Natural killer cell treated with Interleukin-12 subunit alpha and Interleukin-12 subunit beta and Interleukin-15 and Interleukin-18, amount 100 ng/mL, for 72 hours (primary cell): ENCODE measurements at places on chromosomes 16 and 17. TPM values are rescaled to one million over a fixed set of nuclear protein-coding genes. Genes with fewer than 3 reads are reported as not detected.

DNA sequence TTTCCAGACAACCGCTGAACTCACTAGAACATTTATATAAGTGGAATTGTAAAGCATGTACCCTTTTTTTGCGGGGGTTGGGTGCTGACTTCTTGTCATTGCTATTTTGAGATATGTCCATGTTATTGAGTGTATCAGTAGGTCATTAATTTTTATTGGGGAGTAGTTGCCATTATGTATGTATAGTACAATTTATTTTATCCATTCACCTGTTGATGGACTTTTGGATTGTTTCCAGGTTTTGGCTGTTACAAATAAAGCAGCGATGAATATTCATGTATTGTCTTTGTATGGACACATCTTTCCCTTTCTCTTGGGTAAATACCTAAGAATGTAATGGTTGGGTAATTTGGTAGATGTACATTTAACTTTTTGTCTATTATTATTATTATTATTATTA is 12.7 kb downstream of the NFATC3 start:
- DNase-seq: no peak
- no peak overlapping the region for H3K27ac ChIP-seq
- peaks cover 49% of the 10 kb centered on the region for H3K4me1 ChIP-seq
- H3K27me3 ChIP-seq: no peaks in the 10 kb centered on the region

DNA sequence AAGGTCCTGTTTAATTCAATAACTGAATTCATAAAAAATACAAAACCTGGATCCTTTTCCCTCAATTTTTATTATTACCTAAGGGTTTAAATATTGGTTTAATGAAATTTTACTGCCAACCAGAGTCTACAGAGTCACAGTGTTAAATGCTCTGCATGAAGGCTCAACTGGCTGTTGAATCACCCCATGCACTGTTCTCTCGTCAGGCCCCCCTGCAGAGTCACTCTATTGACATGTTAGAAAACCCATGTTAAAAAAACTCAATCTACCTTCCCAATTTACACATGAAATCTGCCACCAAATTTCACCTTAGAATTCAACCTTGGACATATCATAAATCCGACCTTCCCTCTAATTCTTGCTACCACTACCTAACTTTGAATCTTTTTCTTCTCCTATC is 43.3 kb upstream of the ULK2 start:
- no peaks in the 10 kb centered on the region for H3K4me1 ChIP-seq
- peaks cover 22% of the 10 kb centered on the region for H3K36me3 ChIP-seq
- no peak for DNase-seq
- no peaks in the 10 kb centered on the region for H3K27me3 ChIP-seq
- H3K4me3 ChIP-seq: no peak overlapping the region
- H3K27ac ChIP-seq: no peak overlapping the region

- DNase-seq: no peak
- H3K27ac ChIP-seq: peak overlapping the region; percentile 70
- H3K4me3 ChIP-seq: no peak overlapping the region
- H3K4me1 ChIP-seq: peaks cover 25% of the 10 kb centered on the region
- H3K36me3 ChIP-seq: peaks cover 10% of the 10 kb centered on the region
These were observed 23.7 kb upstream of the CYLD start for GRCh38 chr16:50718061-50718760.

DNA sequence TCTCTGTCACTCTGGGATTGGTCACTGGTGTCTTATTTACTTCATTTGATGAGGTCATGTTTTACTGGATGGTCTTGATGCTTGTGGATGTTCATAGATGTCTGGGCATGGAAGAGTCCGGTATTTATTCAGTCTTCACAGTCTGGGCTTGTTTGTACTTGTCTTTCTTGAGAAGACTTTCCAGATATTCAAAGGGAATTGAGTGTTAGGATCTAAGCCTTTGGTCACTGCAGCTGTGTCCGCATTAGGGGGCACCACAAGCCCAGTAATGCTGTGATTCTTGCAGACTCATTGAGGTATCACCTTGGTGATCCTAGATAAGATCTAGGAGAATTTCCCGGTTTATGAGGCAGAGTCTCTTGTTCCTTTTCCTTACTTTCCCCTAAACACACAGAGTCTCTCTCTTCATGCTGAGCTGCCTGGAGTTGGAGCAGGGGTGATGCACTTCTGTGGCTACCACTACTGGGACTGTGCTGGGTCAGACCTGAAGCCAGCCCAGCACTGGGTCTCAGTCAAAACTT is 214.7 kb downstream of the SPECC1 start:
- peak overlapping the region; percentile 6 for H3K27ac ChIP-seq
- no peak for DNase-seq
- no peak overlapping the region for H3K4me3 ChIP-seq

- peak overlapping the region; percentile 59 for H3K4me3 ChIP-seq
- H3K27me3 ChIP-seq: peaks cover 26% of the 10 kb centered on the region
These were observed 1.1 kb downstream of the ST6GALNAC2 start for GRCh38 chr17:76584427-76585032.

DNA sequence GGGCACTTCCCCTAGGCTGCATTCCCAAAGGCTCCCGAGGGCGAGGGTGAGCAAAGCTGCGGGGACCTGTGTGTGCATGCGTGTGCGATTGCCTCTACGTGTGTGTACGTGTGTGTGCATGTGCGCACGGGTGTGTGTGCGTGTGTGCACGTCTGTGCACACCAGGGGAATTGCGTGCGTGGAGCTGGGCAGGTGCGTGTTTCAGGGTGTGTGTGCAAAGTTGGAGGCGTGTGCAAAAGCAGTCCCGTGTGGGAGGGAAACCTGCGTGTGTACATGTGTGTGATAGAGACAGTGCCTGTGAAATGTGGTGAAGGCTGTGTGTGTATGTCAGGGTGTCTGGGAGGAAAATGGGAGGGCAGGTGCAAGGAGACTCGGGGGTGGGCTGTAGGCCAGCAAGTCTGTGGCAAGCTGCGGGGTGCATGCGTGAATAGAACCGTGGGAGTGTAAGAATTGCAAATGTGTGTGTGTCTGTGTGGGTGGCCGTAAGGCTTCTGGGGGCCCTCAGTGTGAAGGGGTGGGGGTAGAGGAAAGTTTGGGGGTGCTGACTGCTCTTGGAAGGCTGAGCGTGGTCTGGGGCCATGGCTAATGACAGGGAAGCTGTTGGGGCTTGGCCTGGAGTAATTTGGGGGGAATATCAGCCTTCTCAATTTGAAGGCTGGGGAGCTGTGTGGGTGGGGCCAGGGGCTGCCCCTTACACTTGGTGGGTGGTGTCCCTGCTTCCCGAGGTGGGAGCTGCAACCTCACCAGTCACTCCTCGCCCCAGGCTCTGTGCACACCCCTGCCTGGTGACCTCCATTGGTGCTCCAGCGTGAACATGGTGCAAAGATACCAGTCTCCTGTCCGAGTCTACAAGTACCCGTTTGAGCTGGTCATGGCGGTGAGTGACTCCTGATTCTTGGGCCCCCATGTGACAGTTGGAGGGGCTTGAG is 644 bp downstream of the SEC14L5 start:
- H3K4me3 ChIP-seq: peak overlapping the region; percentile 89
- peaks cover 40% of the 10 kb centered on the region for H3K27me3 ChIP-seq

DNA sequence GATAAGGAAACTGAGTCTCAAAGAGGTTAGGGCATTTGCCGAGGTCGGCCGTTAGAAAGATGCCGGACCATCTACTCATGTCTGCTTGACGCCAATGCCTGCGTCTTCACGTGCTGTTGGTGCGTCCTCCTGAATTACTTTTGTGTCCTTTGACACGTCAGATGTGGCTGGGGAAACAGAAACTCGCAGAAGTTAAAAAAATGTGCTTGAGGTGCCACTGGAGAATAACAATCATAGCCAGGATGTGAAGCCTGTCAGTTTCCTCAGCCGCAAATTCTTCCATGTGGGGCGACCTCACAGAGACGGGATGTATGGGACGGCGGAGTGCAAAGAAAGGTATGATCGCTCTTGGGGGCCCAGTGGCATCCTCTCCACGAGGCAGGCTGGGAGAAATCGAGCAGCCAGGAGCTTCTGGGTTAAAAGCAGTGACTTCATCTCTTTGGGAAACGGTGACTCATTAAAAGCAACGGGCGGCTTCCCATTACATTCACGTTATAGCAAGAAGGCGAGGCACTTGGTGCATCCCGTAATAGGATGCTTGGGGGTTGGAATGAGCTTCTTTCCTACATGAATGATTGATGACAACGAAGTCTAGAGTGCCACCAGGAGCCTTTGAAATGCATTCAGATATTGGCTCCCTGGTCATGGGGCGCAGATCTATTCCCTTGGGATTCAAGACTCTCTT is 67.8 kb downstream of the BMERB1 start:
- H3K4me3 ChIP-seq: no peak overlapping the region
- H3K4me1 ChIP-seq: no peaks in the 10 kb centered on the region
- H3K27ac ChIP-seq: no peak overlapping the region
- H3K27me3 ChIP-seq: peaks cover 9% of the 10 kb centered on the region

GRCh38 chr17:73823684-73824083 is 179.4 kb upstream of the SDK2 start:
- H3K4me1 ChIP-seq: peaks cover 28% of the 10 kb centered on the region
- peak overlapping the region; percentile 50 for H3K27ac ChIP-seq
- H3K4me3 ChIP-seq: peak overlapping the region; percentile 58

GRCh38 chr17:72560303-72561247 is 439.8 kb downstream of the SOX9 start:
- DNase-seq: no peak
- H3K4me3 ChIP-seq: no peak overlapping the region
- H3K27ac ChIP-seq: no peak overlapping the region
- peaks cover 3% of the 10 kb centered on the region for H3K27me3 ChIP-seq
- no peaks in the 10 kb centered on the region for H3K36me3 ChIP-seq

- H3K27ac ChIP-seq: peak overlapping the region; percentile 90
- peaks cover 34% of the 10 kb centered on the region for H3K4me1 ChIP-seq
- DNase-seq: no peak
- H3K27me3 ChIP-seq: no peaks in the 10 kb centered on the region
- peaks cover 7% of the 10 kb centered on the region for H3K36me3 ChIP-seq
- H3K4me3 ChIP-seq: peak overlapping the region; percentile 88
These were observed 44.0 kb downstream of the ZNF276 start for GRCh38 chr16:89765292-89765830.

GRCh38 chr16:31713945-31714902 is 159.4 kb upstream of the ZNF267 start:
- H3K4me3 ChIP-seq: peak overlapping the region; percentile 95
- no peak for DNase-seq
- H3K27ac ChIP-seq: peak overlapping the region; percentile 85
- H3K4me1 ChIP-seq: peaks cover 53% of the 10 kb centered on the region
- no peaks in the 10 kb centered on the region for H3K27me3 ChIP-seq

- H3K4me1 ChIP-seq: peaks cover 20% of the 10 kb centered on the region
These were observed at the start of gene PLD6 for GRCh38 chr17:17206124-17206912. TSS of gene PLD6 (minus strand) at chr17:17206333. CDS start at chr17:17206286, 47 bp downstream.

GRCh38 chr16:16966439-16966838 is 504.3 kb downstream of the XYLT1 start:
- no peaks in the 10 kb centered on the region for H3K36me3 ChIP-seq
- no peak overlapping the region for H3K4me3 ChIP-seq
- H3K4me1 ChIP-seq: no peaks in the 10 kb centered on the region

GRCh38 chr16:79400462-79401149 is 199.9 kb downstream of the MAF start:
- DNase-seq: no peak
- peaks cover 6% of the 10 kb centered on the region for H3K27me3 ChIP-seq
- no peak overlapping the region for H3K27ac ChIP-seq
- H3K4me3 ChIP-seq: no peak overlapping the region

Gene SDF2
- total RNA-seq: 36.1 TPM

Gene SOCS1
- total RNA-seq: 299 TPM

Gene XAF1
- 110 TPM for total RNA-seq

Gene PLLP
- total RNA-seq: not detected
